ENCODE measurements at places on chromosomes 4 and X.

DNA sequence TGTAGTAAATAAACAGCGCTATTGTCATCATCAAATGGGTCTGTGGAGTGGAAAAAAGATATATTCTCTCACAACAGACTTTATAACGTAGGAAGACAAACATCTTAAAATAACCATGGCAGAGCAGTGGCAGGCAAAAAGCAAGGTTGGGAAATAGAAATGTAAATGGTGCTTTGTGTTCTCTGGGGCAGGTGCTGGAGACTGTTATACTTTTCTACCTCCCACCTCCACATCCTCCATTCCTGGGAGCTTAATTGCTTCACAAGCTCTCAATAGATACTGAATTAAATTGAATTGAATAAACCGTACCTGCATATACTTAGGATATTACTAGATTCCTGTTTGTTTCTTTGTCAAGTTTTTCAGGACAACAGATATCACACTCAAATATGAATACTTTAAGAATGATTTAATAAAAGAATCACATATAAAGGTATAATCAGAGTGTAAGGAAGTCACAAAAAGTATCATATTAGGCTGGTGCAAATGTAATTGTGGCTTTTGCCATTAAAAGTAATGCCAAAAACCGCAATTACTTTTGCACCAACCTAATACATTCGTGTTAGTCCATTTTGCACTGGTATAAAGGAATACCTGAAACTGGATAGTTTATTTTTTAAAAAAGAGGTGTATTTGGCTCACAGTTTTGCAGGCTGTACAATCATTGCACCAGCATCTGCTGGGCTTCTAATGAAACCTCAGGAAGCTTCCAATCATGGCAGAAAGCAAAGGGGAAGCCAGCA is 367.3 kb downstream of the GRIA2 start:
- DNase-seq = no peak

GRCh38 chr4:81459228-81459627 is 12.5 kb downstream of the RASGEF1B start:
- DNase-seq = no peak

DNA sequence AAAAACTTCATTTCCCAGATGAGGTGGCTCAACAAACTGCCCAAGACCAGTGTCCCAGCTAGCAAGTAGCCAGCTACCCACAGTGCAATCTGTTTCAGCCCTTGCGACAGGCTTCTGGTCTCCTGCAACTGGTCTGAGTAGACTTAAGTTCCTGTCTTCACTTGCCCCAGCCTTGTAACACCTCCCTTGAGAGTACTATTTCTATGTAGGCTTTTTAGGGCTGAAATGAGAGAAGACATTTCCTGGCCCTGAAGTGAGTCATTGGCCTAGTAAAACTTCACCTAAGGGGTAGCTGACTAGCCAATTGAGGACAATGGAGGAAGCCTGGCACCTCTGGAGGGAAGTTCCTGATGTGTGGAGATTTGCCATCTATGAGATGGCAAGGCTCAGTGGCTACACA is 80.1 kb upstream of the STIM2 start:
- no peak for DNase-seq

DNA sequence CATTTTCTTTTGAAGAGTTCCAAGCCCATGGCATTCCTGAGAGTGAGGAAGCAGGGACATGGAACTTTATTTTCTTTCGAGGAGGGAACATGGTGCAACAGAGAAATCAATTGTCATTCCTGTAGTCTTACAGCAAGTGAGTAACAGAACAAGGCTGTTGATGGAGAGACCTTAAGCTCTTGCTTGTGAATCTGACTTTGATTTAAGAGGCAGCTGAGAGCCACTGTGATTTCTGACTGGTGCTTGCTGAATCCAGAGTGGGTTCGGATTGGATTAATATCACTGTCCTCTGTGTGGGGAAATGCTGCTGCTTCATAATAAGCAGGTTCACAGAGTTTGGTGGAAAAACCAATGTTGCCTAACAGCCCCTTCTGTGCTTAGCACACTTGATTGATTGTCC is 4.7 kb upstream of the ATP1B4 start:
- no peak for DNase-seq

GRCh38 chr4:139734201-139734874 is 68.7 kb downstream of the MGST2 start:
- DNase-seq = no peak

- DNase-seq = no peak
Measured at GRCh38 chr4:123073650-123074049, 151.3 kb upstream of the NUDT6 start.

GRCh38 chr4:5887011-5887360 is 5.9 kb downstream of the CRMP1 start:
- no peak for DNase-seq

DNA sequence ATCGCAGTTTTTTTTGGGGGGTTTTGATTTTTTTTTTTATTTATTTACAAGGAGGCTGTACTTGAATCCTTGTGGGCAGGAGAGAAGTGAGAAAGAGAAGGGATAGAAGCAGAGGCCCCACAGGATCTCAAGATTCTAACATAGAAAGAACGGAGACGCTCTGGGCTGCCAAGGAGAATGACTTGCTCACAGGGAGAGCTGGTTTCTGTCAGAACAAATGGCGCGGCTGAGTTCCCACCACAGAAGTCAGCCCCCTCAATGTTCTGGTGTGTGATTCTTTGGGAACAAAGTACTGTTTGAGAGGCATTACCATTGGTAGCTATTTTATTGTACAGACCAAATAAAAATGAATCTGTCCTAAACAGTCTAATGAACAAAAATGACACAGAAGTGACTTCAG is 80.6 kb downstream of the ATXN3L start:
- DNase-seq = no peak

- no peak for DNase-seq
Measured at GRCh38 chr4:169412046-169412445, 141.3 kb upstream of the SH3RF1 start.

GRCh38 chrX:118978451-118978850 is 4.0 kb downstream of the LONRF3 start:
- no peak for DNase-seq

- DNase-seq = no peak
Measured at GRCh38 chr4:176303938-176304337, 15.8 kb upstream of the SPCS3 start.

DNA sequence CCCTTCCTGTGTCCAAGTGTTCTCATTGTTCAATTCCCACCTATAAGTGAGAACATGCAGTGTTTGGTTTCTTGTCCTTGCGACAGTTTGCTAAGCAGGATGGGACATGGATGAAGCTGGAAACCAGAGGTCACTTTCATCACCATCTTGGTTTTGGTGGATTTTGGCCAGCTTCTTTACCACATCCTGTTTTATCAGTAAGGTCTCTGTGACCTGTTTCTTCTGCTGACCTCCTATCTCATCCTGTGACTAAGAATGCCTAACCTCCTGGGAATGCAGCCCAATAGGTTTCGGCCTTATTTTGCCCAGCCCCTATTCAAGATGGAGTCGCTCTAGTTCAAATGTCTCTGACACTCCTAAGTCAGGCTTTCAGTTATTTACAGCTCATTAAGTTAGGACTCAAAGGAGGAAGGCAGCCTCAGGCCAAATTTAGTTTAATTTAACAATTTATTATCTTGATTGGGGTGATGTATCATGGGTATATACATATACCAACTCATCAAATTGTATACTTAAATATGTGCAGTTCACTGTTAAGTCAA is 169.9 kb upstream of the NDP start:
- no peak for DNase-seq

- no peak for DNase-seq
Measured at GRCh38 chrX:35101901-35102300, 159.3 kb downstream of the FAM47B start.

- DNase-seq = no peak
Measured at GRCh38 chrX:17596061-17596460, 141.2 kb upstream of the SCML1 start.

DNA sequence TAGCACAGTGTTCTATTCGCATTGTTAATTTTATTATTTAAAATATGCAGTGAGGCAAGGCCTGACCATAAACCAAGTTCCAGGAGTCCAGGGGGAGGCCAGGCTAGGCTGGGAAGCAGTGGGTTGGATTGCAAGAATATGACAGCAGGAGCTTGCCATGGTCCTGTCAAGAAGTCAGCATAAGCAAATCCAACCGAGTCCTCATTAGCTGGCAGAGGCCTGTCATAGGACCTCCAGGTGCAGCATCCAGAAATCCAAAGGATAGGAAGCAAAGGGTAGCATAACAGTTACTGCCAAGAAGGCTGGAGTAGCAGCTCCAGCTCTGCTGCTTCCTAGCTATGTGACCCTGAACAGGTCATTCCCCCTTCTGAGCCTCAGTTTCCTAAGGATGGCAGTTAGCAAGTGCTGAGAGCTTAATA is 13.4 kb downstream of the PJA1 start:
- DNase-seq = no peak

DNA sequence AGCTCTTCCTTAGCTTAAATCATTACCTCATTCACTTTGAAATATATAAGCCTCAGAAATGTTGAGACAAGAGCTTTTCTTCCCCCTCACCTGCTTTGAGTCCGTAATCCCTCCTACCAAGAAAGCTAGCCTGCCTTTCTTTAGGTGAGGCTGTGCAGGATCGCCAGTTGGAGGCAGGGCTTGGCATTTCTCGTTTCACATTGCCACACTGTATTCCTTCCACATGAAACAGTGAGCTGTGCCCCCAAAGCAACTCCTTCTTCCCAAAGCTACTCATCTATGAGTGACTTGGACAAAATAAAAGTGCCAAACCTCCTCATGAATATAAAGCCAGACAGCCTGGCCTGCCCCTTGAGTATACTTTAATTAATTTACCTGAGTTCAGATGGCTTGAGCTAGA is 86.8 kb downstream of the LIMCH1 start:
- no peak for DNase-seq

GRCh38 chrX:15072880-15073279 is 197.0 kb downstream of the ASB9 start:
- no peak for DNase-seq

GRCh38 chrX:138014577-138014976 is 448.6 kb downstream of the ZIC3 start:
- no peak for DNase-seq

- no peak for DNase-seq
Measured at GRCh38 chrX:39633293-39633692, 464.5 kb downstream of the BCOR start.

DNA sequence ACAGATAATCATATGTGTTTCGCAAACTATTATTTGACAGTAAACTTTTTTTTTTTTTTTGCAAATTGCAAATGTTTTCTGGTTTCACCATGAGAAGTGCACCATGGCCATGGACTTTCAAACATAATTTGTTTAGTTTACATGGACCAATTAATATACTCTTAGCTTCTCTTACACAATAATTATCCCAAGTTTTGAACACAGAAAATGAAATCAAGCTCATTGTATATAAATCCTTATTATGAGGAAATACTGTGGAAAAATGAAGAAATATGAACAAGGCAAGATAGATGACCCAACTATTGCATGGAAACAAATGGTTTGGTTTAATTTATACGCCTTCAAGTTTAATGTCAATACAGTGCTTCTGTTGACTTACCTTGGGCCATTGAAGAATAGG is 3.9 kb downstream of the FGF5 start:
- no peak for DNase-seq

DNA sequence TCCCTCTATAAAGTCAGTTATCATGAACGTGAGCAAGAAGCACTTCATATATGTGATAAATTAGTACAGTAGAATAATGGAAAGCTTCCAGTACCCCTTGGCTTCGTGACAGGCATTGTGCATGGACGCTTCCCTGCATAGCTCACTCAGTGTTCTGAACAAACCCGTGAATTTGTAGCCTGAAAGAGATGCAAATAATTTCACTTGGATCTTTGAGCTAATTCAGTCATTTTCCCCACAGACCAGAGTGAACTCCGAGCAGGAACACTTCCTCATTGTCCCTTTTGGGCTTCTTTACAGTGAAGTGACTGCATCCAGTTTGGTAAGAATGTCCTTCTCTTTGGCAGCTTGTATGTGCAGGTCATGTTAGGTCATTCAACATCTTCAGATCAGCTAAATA is 50.1 kb downstream of the ADD1 start:
- no peak for DNase-seq

DNA sequence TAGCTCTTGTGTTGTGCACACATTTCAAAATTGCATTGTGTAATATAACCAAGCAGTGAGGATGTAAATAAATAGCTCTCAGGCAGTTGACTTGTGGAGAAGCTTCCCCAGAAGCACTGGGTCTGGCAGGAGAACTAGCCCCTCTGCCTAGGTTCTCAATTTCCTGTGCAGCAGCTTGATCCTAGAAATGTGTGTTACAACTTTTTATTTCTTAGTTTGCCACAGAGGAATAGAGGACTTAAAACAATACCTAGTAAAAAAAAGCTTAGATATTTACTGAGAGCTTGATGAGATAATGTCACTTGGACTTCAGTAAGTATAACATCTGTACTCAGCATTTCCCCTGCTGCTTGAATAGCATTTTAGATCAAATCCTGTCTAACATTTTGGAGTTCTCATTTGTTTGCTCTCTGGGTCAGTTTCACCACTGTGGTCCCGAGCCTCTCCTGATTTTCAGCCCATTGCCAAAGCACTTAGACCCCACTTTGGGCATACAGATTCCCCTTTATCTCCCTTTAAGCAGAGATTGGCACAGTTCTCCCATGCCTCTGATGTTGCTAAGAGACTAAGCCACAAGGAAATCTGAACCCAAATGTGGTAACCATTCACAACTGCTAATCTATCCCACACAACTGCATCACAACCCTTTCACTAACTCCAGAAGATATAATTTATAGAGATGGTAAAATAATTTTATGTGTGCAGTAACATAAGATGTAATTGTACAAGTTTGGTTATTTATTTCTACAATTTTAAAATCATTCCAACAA is 98.2 kb upstream of the NRK start:
- no peak for DNase-seq

- no peak for DNase-seq
Measured at GRCh38 chr4:167966143-167966542, 126.2 kb upstream of the ANXA10 start.

- DNase-seq = no peak
Measured at GRCh38 chr4:187075514-187075913, 351.9 kb upstream of the FAT1 start.

DNA sequence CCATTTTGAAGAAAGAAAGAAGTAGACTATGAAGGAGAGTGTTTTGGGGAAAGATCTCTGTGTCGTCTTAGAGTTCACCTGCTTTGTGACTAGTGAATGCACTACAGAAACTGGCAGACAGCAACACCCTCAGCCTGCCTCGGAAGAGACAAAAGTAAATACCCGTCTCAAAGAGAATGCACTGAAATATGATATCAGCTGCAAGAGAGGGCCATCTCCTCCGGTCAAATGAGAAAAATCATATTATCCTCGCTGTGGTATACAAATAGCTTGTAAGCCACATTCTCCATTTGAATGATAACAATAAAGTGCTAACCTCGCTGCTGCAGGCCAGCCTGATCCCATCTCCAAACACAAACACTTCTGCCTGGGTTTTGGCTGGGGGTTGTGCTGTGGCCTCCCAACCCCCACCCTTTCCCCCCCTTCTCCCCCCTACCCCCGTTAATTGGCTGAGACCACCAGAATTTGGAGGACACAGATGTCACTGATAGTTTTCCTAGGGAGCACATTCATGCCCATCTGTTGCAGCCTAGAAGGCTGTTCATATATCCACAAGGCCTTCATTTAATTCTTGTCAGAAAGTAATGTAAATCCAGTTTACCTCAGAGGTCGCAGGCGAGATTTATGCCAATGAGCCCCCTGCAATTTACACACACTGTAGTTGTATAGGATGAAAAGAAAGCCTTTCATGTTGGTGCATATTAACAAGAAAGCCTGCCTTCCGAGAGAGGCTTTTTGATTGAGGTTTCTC is 46.3 kb downstream of the ALPK1 start:
- DNase-seq = no peak

GRCh38 chr4:114673306-114673705 is 74.7 kb downstream of the UGT8 start:
- DNase-seq = no peak

- no peak for DNase-seq
Measured at GRCh38 chr4:137198791-137199190, 333.5 kb downstream of the PCDH18 start.

- DNase-seq = no peak
Measured at GRCh38 chr4:187124331-187124730, 400.7 kb upstream of the FAT1 start.
